ENCODE measurements at places on chromosomes 1 and 21.
A peak's percentile ranks its signal among the peaks of the same experiment; 100 is the strongest.

DNA sequence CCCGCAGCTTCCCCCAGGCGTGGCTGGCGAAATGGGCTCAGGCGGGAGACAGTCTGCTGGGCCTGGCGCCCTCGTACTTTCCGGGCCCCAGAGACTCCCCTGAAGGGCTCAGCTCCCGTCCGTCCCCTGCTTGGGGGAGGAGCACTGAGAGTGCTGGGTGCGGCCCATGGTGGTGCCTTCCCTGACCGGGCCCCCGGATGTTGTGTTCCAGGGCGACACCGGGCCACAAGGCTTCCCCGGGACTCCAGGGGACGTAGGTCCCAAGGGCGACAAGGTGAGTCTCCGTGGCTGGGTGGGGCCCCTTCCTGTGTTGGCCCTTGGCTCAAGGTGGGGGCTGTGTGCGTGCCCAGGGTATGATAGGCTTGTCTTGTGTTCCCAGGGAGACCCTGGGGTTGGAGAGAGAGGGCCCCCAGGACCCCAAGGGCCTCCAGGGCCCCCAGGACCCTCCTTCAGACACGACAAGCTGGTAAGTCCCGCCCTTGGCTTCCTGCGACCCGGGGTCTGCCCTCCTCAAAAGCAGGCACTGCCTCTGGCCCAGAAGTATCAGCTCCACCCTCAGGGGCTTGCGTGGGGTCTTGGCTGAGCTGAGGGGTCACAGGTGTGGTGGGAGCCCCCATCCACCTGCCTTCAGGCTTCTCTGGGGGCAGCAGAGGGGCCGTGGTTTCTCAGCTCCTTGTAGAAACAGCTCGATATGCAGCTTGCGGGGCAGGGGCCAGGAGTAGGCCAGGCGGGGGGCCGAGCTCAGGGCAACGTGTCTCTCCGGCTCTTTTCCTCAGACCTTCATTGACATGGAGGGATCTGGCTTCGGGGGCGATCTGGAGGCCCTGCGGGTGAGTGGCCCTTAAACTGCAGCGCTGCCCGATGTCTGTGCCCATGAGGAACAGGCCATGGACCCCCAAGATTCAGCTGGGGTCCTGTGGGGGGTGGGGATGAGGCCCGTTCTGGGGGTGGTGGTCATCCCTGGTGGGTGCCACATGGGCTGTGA lies 62.3 kb downstream of the SLC19A1 start:
- no peak for DNase-seq

DNA sequence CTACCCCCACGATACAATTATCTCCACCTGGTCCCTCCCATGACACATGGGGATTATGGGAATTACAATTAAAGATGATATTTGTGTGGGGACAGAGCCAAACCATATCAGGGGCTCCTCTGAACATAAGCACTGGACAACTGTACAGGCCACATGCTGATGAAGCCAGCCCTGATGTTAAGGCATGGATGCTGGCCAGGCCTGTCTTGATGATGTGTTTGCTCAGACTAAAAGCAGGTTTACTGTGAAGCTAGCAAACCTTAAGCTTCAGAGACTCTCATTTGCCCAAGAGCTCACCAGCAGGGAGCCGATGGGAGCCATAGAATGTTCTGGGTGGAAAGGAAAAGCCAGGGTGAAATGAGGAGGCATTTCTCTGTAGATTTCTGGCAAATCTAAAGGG lies 135.3 kb upstream of the KCNK1 start:
- no peak for DNase-seq

- DNase-seq, result no peak
These were observed 46.4 kb upstream of the CSF1 start for GRCh38 chr1:109864047-109864822.

GRCh38 chr1:159465191-159465603 lies 25.7 kb downstream of the OR10J1 start:
- DNase-seq, result no peak

DNA sequence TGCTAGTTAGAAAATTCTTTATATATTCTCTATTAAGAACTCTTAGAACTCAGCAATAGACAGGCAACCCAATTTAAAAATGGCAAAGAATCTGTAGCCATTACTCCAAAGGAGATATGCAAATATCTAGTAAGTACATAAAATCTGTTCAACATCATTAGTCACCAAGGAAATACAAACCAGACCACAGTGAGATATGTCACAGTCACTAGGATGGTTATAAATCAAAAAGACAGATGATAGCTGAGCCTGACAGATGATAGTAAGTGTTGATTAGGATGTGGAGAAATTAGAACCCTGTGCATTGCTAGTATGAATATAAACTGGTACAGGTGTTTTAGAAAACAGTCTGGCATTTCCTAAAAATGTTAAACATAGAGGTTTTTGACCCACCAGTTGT lies 26.6 kb downstream of the SRSF11 start:
- no peak for DNase-seq

GRCh38 chr1:181086926-181087325 lies 1.6 kb upstream of the IER5 start:
- DNase-seq, result no peak

GRCh38 chr1:21775985-21776562 lies 6.9 kb downstream of the USP48 start:
- no peak for DNase-seq

DNA sequence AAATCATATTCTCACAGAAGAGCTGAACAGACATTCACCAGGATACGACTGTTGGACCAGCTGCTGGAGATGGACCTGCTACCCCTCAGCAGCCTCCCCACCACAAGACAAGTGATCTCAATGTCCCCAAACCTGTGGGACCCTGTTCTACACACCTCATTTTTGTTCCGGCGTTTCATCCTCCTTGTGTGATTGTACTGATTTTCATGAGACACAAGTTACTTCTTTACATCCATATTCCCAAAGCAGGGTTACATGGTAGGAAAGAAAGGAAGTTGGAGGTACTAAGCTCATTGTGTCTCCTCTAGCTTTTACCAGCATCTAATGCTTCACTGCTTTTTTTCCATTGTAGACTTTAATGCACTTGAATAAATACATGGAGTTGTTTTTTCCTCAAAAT lies 8.7 kb downstream of the ADAMTS1 start:
- DNase-seq, result no peak

- DNase-seq, result no peak
These were observed 92.3 kb downstream of the DMRTB1 start for GRCh38 chr1:53551428-53551995.

- DNase-seq, result no peak
These were observed 266.9 kb downstream of the PTPRU start for GRCh38 chr1:29502911-29503840.

- DNase-seq, result peak; percentile 77
These were observed 78.6 kb downstream of the MAN1C1 start for GRCh38 chr1:25695090-25695770.

GRCh38 chr1:99673315-99673714 lies 27.4 kb downstream of the PALMD start:
- no peak for DNase-seq

DNA sequence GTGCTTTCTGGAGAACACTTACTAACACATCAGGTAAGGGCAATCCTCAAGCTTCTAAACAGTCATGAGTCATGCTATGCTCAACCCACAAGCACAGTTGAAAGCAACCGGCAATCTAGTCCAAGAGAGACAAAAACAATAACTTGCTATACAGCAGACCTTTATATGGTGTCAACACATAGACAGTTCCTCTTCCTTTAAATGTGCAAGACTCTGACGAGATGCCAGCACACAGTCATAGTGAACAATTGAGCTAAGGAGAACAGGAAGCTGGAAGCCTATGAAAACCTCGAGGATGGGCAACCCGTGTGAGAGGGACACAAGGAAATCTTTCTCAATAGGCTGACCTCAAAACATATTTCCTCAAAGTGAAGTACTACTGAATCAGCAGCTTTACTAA lies 5.3 kb downstream of the ADIPOR1 start:
- no peak for DNase-seq

GRCh38 chr1:22317231-22317919 lies 134.3 kb upstream of the ZBTB40 start:
- DNase-seq, result peak; percentile 33

- peak; percentile 10 for DNase-seq
These were observed 13.1 kb downstream of the KRTAP13-1 start for GRCh38 chr21:30408782-30409494.

DNA sequence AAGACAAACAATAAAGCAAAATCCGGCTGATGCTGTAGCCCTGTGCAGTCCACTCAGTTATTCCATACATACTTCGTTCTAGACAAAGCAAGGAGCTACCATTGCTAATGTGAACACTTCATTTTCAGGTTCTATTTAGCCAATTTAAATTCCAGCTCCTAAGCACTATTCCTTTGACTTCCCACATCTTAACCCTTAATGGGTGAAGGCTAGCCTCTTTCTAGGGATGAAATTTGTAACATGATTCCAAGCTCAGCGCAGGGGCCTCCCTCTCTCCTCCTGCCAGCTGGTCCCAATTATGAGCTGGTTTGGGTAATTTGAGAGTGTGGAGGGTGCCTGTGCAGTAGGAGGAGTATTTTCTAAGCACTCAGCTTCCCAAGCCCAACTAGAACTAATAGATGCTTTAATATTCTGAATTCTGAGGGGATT lies 53.9 kb upstream of the PTGFRN start:
- no peak for DNase-seq

DNA sequence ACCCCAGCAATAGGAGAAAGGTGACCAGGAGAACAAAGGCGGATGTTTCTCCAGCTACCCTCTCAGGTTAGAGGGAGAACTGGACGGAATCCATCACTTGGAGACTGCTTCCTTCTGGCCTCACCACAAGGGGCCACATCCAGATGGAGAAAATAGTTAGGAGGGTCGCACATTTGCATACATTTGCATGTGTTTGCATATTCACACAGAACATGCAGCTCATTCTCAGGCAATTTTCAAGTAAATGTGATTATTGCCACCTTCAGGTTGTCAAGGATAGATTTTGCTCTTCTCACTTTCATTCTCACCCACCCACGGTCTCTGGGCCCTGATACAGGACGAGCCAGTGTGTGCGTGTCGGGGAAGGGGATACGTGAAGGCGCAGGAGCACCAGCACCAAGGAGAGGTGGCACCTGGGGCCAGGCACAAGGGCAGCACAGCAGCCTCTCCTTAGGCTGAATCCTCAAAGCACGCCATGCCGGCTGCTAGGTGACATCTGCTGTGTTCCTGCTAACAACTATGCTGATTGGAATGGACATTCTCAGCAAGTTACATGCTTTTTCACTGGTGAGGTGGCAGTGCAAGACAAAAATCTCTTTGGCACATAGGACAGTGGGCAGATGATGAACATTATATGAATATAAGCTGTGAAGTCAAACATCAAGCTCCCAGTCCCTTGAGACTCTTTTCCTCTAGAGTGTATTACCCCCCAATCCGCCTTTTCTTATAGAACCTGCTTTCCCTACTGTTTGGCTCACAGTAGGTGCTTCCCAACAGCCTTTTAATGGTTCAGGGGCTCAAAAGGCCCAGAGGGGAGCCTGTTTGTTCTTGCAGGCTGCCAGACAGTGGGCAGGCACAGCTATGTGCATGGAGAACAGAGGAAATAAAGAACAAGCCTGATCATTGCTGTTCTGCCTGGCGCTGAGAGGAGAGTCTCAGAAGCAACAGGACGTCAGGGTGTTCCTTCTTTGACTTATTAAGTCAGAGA lies 14.3 kb downstream of the ACKR1 start:
- DNase-seq, result no peak

Data from HTR-8/SVneo (cell line).